ENCODE measurements at places on chromosomes 5 and 9. TPM values are rescaled to one million over a fixed set of nuclear protein-coding genes. Genes with fewer than 3 reads are reported as not detected.

KIF24 gene
- total RNA-seq, result 1.1 TPM

EIF4EBP3 gene
- 20.1 TPM for total RNA-seq

PLCXD3 gene
- 2.6 TPM for total RNA-seq

SPATA31A3 gene
- total RNA-seq, result not detected

RECK gene
- 12.5 TPM for total RNA-seq

SQSTM1 gene
- 620 TPM for total RNA-seq

DNA sequence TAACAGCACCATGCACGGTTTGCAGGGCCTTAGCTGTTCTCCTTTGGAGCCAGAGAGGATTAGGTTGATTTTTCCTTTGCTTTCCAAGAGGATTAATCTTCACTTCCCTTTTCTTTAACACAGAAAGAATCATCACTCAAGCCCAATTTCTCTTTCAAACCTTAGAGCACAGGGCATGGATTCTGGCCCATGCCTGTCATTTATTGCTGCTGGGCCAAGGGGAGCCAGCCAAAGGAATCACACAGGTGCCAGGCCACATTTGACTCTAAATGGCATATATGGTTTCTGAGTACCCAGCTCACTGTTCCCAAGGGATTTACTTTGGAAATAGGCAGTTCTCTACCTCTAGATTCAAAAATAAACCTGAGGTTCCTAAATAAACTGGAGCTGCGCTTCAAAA, 58.3 kb downstream of the FBXL7 start:
- DNase-seq, result no peak

DNA sequence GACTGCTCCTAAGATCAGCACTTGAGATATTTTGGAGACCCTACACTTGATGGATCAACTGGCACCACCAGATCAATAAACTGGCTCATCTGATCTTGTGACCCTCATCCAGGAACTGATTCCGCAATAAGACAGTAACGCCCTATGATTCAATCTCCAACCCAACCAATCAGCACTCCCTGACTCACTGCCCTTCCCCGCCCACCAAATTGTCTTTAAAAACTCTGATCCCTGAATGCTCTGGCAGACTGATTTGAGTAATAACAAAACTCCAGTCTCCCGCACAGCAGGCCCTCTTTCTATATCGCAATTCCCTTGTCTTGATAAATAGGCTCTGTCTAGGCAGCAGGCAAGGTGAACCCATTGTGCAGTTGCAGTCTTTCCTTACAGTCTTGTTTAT, 677.0 kb downstream of the LRRC70 start:
- DNase-seq, result no peak

DNA sequence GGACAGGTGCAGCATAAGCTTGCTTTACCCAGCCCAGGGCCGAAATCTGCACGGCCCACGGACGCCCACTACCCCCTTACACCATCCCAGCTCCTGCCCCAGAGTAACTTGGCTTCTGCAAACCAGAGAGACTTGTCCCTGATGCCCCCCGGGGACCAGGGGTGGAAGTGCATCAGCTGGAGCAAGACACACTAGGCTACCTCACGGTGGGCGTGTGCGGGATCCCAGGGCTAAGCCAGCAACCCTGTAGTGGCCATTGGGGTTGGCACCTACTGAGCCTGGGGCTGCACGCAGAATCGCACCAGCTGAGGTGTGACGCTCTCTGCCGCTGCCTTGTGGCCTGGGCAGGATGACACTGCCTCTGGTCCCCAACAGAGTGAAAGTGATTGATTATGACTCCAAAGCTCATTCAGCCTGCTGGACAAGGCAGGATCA, 6.1 kb upstream of the ZNF79 start:
- no peak for DNase-seq

DNA sequence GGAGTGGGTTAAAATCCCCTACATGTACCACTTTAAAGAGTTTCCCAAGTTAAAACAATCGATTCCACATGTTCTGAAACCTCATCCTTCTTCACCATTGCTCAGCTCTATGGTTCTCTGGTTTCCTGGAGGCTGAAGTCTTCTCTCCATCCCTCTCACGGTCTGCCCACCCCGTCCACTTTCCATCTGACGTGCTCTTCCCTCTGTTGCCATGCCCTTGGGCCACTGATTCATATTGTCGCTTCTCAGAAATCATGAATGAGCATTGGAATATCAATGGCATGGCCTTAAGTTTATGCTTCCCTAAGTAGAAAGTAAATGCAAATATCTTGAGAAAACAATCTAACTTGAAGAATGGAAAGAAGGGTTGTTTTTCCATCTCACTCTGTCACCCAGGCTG, 30.9 kb downstream of the GDNF start:
- DNase-seq, result no peak

DNA sequence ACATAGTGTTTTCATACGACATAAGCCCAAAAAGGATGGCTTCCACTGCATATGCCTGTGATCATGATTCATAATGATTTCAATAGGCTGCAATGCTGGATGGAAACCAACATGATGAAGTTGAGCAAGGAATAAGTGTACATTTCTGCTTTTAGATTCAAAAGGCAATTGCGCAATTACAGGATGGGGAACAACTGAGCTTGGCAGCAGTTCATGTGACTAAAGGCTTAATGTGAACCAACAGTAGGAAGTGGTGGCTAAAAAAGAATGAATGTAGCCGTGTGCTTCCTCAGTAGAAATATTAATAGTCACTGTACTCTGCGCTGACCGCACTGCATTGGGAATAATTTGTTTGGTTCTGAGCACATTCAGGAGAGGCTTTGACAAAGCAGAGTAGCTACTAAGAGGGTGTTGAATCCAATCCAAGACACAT, 51.2 kb downstream of the SLC1A3 start:
- peak; percentile 78 for DNase-seq

DNA sequence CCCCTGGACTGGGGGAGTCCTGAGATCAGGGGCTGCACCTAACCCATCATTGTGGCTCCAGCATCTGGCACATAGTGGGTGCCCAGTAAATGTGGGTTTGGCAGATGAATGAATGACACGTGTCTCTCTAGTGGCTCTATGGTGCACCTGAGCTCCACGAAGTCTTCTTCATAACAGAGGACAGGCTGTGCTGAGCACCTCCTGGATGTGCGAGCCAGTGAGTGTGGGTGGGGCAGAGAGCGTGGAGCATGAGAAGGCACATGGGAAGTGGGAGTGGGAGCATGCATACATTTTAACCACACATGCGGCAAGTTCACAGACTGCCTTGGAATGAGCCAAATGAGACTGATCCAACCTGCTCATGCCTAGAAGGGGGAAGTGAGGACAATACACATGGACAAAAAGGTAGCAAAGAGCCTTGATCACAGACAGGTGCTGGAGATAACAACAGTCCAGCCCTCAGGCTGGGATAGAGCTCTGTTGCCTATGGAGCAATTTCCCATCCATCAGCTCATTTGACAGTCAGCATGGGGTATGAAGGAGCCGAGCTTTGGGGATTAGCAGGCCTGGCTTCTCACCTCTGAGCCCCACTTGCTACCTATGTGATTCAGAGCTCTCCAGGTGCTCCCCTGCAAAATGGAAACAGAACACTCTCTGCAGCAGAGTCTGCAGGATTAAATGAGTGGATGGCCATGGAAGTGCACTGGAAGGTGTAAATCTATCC, 76.2 kb upstream of the TBC1D2 start:
- DNase-seq, result no peak

DNA sequence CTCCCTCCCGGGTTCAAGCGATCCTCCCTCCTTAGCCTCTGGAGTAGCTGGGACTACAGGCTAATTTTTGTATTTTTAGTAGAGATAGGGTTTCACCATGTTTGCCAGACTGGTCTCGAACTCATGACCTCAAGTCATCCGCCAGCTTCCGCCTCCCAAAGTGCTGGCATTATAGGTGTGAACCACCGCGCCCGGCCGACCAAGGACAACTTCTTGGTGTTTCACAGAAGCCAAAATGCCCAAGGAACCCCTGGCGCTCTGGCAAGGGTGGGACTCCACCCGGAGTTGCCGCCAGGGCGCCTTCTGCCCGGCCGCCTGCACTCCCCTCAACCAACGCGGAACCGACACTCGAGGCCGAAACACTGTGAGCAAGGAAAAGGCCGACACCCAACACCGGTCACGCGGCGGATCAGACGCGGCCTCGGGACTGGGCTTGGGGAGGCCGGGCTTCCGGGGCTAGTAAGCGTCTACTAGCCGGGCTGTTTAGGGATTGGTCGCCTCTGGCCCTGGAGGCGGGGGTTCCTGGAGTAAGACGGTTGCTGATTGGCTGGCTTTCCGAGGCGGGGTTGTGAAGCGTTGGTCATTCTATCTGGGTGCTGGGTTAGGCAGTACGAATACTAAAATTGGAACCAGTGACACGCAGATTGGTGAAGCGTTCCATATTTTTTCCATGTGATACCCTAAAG, 7.7 kb upstream of the CFAP157 start:
- DNase-seq, result peak; percentile 99

DNA sequence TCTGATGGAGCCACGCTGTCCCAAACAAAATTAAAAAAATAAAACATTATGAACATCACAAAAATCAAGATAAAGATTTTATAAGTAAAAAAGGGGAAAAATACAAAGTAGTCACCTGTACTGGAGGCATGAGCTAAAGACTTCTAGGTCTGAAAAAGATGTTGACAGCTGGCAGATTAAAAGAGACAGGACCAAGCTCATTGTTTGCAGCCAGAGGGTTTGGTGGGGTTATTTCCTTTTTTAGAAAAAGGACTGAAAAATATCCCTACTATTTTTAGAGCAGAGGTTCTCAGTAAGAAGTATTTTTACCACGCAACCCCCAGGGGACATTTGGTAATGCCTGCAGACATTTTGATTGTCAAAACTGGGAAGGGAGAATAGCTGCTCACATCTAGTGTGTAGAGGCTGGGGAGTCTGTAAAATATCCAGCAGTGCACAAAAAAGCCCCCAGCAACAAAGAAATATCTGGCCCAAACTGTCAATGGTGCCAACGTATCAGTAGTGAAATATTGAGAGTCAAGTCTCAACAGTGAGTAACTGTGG, 353.4 kb downstream of the TLE1 start:
- no peak for DNase-seq

- no peak for DNase-seq
These were observed 30.6 kb downstream of the TTC39B start for GRCh38 chr9:15276328-15276938.

DNA sequence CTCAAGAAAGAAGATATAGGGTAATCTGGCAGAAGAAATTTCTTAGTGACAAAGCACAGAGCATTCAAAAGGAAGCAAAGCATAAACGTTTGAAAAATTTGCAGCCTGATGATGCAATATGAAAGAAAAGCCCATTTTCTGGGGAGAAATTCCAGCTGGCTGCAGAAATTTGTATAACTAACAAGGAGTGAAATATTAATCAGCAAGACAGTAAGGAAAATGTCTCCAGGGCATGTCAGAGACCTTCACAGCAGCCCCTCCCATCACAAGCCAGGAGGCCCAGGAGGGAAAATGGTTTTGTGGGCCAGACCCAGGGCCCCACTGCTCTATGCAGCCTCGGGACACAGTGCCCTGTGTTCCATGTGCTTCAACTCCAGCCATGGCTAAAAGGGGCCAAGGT, 359.4 kb downstream of the HINT1 start:
- DNase-seq, result no peak

DNA sequence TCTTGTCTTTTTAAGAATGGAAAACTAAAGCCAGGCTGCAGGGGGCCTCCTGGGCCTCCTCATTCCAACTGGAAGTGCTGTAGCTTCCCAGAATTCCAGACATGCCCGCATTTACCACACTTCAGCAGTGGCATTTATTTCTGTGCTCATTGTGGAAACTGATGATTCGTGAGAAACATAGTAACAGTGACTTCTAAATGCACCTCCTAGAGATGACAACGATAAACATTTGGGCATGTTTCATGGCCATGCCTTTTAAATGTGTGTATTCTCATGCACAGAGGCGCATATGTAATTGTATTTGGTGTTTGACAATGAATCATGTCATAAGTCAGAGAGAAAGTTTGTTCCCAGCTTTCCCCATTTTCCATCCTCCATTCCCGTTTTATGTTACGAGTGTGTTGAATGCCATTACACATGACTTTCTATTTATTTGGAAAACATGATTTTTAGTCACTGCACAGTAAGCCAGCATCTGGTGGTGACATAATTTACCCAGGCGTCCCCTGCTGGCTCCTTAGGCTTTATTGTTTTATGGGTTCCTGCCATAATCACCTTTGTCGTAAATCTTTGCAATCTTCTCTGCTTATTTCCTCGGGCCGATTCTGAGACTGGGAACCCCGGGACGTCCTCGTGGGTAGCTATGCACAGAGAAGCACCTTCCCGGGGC, 68.8 kb upstream of the FCN2 start:
- no peak for DNase-seq

DNA sequence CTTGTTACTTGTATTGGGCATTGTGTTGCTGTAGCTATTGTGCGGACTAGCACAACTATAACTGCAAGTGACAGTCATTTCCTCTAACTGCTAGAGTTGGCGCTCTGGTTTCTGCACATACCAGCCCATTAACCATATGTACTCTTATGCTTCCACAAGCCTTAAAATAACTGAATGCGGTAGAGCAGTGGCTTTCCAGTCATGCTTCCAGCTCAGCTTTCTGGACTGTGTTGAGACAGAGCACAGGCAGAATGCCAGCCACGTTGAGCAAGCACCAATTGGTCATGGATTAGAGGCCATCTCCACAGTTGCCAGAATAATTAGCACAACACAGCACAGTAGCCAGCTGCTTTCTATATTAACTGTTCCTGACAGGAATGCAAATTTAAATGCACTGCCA, 12.2 kb downstream of the INVS start:
- no peak for DNase-seq

DNA sequence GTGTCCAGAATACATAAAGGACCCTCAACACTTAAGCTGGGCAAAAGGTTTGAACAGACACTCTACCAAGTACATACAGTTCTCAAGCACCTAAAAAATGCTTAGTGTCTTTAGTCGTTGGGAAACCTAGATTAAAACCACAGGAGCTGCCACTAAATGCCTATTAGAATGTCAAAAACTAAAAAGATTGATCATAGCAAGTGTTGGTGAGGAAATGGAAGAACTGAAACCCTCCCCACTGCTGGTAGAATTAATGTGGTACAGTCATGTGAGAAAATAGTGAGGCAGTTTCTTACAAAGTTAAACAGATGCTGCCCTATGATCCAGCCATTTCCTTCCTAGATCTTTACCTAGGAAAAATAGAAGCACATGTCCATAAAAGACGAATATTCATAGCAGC, 40.6 kb downstream of the SFXN1 start:
- no peak for DNase-seq

- DNase-seq, result no peak
These were observed 625.9 kb downstream of the TLE4 start for GRCh38 chr9:80197661-80198060.

GRCh38 chr5:132056610-132057497, 3.6 kb upstream of the IL3 start:
- no peak for DNase-seq

GRCh38 chr5:140318792-140319191, 15.9 kb upstream of the PFDN1 start:
- DNase-seq, result no peak

GRCh38 chr9:75935591-75935990, 45.1 kb downstream of the PCSK5 start:
- no peak for DNase-seq

- no peak for DNase-seq
These were observed 41.8 kb downstream of the UGCG start for GRCh38 chr9:111938427-111938800.
